ENCODE measurements at places on chromosomes 13 and 19.

DNA sequence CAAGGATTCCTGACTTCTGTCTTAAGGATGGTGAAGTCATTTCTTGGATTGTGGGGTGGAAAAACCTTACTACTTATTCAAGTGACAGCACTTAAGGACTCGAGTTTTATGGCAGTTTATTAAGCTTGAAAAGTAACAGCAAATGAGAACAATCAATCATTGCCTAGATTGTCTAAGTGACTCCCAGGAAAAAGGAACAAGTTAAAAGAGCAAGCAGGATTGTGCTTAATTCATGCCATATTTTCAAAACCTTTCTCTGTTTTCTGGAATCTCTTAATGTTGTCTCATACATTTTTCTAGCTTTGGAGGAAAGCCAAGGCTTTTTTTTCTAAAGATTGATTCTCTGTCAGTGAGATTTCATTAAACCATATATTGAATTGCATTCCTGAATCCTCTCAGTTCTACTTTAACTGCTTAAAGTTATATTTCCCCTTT, 236.2 kb upstream of the HTR2A start:
- DNase-seq = no peak

DNA sequence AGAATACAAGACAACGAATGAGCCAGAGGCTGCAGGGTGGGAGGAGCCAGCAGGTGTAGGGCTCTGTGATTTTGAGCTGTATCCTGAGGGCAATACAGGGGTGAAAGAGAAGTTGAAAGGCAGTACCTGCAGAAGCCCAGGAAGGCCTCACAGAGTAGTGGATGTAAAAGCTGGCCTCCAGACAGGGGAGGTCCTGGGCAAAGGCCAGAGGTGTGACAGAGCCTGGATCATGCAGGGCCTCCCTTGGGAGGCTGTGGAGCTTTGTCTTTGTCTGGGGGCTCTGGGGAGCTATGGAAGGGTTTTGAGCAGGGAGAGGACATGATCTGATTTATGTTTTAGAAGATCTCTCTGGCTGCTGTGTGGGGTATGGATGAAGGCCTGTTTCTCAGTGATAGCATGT, 2.7 kb downstream of the MEGF8 start:
- DNase-seq = no peak

DNA sequence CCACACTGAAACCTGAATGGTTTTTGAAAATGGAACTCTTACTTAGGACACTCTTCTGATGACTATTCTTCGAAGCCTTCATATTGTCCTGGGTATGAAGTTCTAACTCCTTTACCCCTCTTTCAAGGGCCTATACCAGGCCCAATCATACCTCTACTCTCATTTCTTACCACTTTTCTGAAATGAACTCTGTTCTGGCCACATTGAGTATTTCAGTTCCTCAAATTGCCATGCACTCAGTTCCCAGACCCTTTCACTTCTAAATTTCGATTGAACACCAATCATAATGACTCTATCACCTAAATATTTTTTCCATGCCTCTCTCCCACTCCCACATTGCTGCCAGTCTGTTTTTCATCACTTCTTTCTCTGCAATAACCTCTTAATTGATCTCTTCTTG, 53.7 kb downstream of the LACC1 start:
- DNase-seq = no peak

GRCh38 chr13:48333976-48334375, 30.4 kb downstream of the RB1 start:
- no peak for DNase-seq
